ENCODE measurements at places on chromosomes 1 and 21.

- no peak for DNase-seq
Measured at GRCh38 chr1:232797856-232798510, 7.2 kb upstream of the MAP10 start.

GRCh38 chr1:30761381-30762151 is 4.0 kb upstream of the LAPTM5 start:
- no peak for DNase-seq

GRCh38 chr1:84202126-84202525 is 58.1 kb downstream of the PRKACB start:
- no peak for DNase-seq

GRCh38 chr1:202005958-202006357 is 4.4 kb upstream of the ELF3 start:
- DNase-seq: no peak

DNA sequence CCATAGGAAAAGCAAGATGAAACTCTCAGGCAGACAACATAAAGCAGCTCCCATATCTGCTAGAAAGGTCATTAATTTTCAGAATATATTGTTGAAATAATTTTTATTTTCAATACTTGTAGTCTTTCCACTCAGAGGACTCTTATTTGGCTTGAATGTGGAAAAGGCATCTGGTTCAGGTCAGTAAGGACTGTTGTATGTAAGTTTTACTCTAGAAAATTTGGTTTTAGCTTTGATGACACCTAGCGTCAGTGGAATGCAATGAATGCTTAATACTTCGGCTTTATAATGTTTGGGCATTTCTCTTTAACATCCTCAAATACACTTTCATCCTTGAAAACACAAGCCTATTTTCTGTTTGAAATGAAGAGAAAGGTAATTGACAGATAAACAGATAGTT is 63.3 kb downstream of the LRRC40 start:
- DNase-seq: no peak

DNA sequence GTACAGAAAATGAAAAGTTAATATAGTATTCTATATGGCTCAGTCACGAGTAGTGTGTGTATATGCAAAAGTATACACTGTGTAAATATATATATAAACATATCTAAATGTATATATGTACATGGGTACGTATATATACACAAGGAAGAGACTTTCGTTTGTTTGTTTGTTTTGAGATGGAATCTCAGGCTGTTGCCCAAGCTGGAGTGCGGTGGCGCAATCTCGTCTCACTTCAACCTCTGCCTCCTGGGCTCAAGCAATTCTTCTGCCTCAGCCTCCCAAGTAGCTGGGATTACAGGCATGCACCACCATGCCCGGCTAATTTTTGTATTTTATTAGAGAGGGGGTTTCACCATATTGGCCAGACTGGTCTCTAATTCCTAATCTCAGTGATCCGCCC is 16.4 kb downstream of the IL12RB2 start:
- DNase-seq: no peak

- DNase-seq: no peak
Measured at GRCh38 chr1:180640531-180640949, 8.7 kb downstream of the XPR1 start.

DNA sequence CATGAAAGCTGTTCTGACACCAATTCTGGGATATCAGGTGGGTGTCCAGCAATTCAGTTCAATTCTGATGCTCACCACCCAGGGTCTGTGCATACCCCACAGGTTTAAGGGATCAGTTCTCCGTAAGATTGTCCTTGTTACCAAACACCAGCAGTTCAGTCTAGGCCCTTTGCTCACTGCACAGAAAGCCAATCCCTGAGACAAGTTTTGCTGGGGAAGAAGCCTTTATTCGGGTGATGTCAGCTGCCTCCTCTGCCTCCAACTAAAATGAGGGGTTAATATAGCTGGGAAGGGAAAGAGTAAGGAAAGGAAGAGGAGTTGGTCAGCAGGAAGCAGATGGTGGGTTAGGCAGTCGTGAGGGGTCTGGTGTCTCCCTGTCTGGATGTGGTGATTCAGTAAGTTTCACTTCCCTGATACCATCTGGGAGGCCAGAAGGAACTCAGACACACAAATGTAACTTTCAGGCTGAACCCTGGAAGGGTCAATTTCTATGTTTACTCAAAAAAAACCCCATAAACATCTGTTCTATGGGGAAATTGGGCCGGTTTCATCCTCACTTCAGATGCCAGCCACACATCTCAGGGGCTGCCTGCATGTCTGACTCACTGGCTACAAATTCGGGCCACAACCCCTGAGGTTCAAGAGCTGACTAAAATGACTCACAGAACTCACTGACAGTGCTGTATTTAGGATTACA is 83.3 kb upstream of the PGBD5 start:
- no peak for DNase-seq

- DNase-seq: no peak
Measured at GRCh38 chr1:71030026-71030425, 17.6 kb downstream of the PTGER3 start.

GRCh38 chr1:39021426-39021825 is 4.7 kb upstream of the NDUFS5 start:
- no peak for DNase-seq

DNA sequence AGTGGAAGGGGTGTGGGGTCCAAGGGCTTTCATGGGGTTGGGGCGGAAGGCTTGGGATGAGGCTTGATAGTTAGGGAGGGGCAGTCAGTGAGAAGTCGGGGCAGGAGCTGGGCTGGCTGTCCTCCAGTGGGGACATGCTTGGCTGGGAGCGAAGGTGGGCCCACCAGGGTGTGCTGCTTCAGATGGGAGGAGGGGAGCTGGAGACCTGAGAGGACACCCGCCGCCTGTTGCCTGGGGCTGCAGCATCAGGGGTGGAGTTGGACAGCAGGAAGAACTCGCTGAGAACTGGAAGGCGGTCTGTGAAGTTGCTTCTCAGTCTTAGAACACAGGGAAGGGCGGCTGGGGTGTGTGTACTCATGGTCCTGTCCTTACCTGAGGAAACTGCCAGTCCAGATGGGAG is 1.6 kb downstream of the THEM5 start:
- no peak for DNase-seq

- DNase-seq: no peak
Measured at GRCh38 chr1:48332115-48332514, 109.6 kb downstream of the SLC5A9 start.

DNA sequence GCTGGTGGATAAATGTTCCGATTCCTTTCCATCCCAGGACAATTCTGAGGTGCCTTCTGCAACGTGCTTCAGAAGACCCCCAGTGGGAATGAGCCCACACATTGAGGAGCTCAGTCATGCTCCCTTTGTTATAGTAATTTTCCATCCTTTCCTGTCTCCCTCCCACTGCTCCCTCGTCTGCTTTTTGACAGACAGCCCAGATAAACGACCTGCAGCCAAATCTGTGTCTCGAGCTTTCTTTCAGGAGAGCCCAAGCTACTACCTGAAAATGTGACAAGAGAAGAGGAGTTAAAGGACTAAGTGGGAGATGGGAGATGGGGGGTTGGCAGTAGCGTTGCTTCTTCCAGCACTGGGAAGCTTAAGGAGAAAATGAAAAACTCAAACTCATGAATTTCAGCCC is 65.9 kb upstream of the LRRN2 start:
- no peak for DNase-seq

All from DND-41 (cell line).